ENCODE measurements at places on chromosomes 6 and 20.

- no peak for DNase-seq
These were observed 56.3 kb upstream of the EYA4 start for GRCh38 chr6:133184798-133185372.

- DNase-seq, result no peak
These were observed 1039.6 kb downstream of the HACE1 start for GRCh38 chr6:103820148-103820547.

GRCh38 chr20:32386091-32386490, 28.0 kb downstream of the ASXL1 start:
- DNase-seq, result no peak

GRCh38 chr6:84766118-84766798, 1.9 kb upstream of the TBX18 start:
- no peak for DNase-seq

DNA sequence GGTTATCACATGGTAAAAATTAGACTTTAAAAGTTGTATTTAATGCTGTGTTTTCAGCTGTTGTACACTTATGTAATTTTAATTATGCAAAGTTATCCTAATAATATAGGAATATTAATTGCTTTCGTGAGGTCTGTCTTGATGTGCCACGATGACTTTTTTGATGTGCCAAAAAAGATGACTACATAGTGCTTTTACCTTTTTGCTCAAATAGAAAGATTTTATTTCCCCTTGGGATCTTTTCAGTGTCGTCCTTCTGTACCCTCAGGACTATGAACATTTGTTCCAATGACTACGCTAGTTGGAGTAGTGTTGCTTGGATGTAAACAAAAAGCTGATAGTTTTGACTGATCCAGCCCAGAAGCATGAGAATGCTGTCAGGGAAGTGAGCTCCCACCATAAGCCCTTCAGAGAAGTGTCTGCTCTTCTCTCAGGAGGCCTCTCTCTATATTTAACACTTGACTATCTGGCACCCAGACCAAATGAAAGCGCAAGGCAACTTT, 1.2 kb upstream of the CD164 start:
- no peak for DNase-seq

DNA sequence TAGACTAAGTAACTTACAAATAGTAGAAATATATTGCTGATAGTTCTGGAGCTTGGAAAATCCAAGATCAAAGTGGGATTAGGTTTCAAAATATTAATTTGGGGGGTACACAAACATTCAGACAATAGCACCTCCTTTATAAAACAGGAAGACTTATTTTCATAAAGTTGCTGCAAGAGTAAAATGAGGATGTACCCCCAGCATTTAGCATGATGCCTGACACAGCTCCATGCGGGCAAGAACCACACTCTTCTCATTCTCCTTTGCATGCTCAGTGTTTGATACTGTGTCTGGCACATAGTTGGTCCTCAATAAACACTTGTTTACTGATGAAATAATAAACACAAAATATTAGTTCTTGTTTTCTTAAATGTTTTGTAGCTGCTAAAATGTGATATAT, 332.9 kb downstream of the TFAP2A start:
- DNase-seq, result no peak

DNA sequence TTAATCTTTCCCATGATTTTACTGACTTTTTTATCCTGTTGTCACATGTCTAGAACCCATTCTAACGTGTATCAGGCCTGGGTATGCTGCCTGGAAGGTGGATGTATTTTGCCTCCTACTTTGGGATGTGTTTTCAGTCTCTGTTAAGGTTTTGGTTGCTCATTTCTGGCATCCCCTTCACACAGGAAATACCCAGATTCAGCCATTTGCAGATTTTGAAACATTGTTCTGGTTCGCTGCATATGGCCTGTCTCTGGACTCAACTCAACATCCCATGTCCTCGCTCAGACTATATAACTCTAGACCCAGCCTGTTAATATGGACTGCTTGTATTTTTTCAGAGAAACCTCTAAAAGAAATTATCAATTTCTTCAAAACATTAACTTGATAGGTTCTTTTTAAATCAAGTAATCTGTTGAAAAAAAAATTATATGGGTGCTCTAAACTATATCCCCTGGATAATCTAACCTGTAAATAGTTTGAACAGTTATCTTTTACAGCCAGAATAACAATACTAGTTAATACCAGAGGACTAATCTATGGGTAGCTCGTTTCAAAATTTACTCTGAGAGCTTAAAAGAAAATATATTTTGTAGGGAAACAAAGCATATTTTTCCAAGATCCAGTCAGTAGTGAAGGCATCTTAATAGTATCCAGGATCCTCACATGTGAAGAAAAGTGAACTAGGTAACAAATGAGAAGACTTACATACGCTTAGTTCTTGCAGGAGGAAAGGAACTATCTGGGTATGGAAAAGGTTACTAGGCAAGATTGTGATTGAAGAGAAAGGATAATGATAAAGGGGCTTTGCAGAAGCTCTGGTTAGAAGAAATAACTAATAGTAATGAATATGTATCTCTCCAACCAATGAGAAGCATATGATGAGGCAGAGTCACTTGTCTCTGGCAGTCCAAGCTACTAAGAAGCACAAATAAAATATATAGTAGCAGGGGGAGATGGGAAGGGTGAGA, 23.4 kb upstream of the HLA-DQB1 start:
- DNase-seq, result no peak

- DNase-seq, result no peak
These were observed 2.2 kb downstream of the TAF4 start for GRCh38 chr20:62063315-62063980.

DNA sequence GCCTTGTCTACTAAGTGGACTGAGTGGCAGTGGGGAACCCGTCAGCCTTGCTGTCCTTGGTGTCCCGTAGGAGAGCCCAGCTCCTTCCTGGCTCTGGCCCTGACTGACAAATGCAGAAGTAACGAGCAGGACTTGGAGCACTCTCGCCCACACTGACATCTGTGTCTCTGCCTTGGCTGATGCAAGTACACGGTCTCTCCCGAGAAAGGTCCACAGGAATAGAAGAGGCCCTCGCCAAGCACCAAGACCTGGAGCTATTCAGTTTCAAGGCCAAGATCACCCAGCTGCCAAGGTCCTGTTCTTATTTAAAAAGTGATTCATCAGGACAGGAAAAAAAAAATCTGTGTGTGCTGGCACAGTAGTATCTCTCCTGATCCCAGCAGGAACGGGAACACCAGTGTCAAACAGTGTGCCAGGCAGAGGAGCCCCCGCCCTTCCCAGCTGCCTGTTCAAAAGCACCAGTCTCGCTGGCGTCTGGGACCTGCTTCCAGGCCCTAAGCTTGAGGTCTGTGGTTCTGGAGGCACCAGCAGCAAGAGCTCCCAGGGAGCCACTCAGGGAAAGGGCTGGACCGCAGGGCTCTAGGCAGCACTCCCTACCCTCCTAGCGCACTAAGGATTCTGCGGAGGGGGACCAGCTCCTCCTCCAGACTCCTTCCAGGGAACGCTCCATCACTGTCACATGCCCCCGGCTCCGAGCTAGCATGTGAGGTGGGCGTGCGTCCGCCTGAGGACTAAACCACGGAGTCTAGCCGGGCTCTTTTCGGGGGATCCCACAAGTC, 376.9 kb downstream of the RNGTT start:
- no peak for DNase-seq

DNA sequence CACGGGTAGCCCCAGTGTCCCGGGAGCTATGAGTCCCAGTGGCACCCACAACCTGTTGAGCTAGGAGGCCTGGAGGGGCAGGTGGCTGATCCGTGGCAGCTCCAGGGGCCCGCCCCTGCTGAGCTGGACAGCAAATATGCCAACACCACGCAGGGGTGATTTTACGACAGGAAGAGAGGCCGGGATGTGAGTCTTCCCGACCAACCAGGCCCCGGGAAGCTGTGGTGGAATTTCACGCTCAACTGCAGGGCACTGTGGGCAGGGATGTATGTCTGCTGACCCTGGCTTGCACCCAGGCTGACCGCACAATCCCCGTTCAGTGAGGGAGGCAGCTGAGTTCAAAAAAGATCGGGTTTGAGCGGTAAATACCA, 183.9 kb downstream of the ERMARD start:
- DNase-seq, result no peak

GRCh38 chr20:33732166-33732970, 572 bp downstream of the ZNF341 start:
- DNase-seq, result peak; percentile 96

DNA sequence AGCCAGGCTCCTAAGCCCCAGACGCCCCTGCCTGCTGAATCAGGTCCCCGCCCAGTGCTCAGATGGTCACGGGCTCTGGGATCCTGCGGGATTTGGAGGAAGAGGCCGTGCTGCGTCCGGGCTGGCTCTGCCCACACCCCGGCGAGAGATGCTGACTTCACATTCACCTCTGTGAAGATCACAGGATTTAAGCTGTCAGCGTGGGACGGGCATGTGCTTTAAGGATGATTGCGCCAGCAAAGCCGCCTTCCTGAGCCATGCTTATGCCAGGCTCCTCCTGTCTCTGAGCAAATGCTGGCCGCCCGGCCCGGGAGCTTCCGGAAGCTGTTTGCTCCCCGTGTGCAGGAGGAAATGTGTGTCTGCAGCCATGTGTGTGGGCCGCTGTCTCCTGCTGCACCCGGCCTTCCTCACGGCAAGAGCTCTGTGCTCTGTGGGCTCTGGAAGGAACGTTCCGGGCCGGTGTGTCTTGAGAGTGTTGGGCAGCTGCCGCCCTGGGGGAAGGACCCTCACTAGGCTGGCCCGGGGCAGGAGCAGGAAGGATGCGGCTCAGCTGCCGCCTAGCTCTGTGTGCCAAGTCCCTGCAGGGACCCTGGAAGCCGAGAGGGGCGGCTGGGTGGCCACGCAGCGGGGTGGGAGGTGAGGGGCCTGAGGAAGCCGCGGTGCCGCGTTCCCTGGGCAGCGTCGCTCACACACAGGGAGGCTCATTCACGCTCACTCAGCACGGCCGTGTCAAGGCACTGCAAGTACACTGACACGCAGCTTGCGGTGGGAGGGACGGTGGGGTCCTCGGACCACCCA, 19.0 kb upstream of the BHLHE23 start:
- no peak for DNase-seq

GRCh38 chr6:139784222-139784769, 409.8 kb upstream of the CITED2 start:
- no peak for DNase-seq

DNA sequence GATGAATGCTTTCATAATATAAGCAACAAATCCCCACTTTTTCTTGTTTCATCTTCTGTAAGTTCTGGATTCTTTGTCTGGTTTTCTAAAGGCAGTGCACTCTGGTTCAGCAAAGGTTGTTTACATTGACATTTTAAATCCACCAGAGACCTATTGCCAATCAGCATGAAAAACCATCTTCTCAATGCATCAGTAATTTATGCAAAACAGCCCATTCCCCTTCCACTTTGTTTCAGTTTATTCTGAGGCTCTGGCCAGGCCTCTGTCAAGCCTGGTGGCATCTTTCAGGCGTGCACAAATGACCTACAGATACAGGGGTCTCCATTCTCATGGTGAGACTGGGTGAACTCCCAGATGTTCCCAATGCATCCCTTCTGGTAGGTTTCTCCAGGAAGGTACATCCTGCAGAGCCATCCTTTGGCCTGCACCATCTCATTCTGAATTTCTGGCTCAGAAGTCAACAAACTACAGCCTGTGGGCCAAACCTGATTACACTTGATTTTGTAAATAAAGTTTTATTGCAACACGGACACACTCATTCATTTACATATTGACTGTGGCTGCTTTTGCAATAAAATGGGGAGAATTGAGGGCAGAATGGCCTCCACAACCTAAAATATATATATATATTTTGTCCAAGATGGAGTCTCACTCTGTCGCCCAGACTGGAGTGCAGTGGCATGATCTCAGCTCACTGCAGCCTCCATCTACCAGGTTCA, 405.4 kb downstream of the PREX1 start:
- no peak for DNase-seq

DNA sequence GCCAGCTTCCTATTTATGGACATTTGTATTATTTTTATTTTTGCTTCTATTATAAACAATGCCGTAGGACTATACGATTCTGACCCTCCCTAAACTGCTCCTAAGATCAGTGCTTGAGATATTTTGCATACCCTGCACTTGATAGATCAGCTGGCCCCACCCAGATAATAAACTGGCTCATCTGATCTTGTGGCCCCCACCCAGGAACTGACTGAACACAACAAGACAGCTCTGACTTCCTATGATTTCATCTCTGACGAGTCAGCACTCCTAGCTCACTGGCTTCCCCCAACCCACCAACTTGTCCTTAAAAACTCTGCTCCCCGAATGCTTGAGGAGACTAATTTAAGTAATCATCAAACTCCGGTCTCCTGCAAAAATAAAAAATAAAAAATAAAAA, 34.9 kb upstream of the TFAP2A start:
- no peak for DNase-seq

DNA sequence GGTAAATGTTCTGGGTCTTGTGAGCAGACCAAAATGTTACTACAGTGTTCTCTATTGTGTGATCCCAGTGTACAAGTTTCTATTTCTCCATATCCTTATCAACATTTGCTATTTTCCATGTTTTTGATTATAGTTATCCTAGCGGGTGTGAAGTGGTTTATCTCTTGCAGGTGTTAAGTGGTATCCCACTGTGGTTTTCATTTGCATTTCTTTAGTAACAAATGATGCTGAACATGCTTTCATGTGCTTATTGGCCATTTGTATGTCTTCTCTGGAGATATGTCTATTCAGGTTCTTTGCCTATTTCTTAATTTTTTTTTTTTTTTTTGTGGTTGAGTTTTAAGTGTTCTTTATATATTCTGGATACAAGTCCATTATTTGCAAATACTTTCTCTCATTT, 35.5 kb downstream of the NSFL1C start:
- no peak for DNase-seq

- no peak for DNase-seq
These were observed 212.9 kb upstream of the PRDM1 start for GRCh38 chr6:105873211-105873704.

GRCh38 chr6:47484616-47485015, 7.0 kb downstream of the CD2AP start:
- DNase-seq, result no peak

GRCh38 chr6:111750753-111751673, 122.2 kb downstream of the FYN start:
- no peak for DNase-seq

DNA sequence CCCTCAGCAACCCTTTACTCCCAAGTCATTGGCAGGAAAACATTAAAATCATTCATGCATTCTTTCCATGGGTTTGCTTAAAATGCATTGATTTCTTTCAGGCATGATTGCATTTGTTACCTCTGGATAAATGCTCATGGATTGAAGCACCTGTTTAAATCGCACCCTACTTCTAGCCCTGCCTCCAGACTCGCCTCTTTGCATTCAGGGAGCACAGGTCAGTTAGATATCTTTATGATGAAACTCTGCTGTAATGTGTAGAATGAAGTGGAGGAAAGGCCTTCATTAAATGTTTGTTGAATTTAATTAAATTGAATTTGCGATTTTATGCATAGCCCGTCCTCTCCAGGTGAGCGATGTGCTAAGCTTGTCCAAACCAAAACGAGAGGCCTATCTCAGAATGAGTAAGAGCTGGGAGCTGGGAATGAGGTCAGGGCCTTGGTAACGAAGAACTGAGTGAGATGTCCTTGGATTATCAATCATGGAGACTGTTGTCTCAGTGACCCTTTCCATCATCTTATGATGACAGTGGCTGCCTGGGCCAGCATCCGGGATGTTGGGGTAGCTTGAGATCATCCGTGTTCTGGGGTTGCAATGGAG, 210.1 kb downstream of the SYNDIG1 start:
- DNase-seq, result no peak

GRCh38 chr20:37892001-37892400, 10.9 kb upstream of the VSTM2L start:
- no peak for DNase-seq
